ENCODE measurements at places on chromosomes 1 and 21. TPM values are rescaled to one million over a fixed set of nuclear protein-coding genes. Genes with fewer than 3 reads are reported as not detected.

- peaks cover 9% of the 10 kb centered on the region for H3K27me3 ChIP-seq
- no peak overlapping the region for H3K27ac ChIP-seq
- H3K36me3 ChIP-seq = no peaks in the 10 kb centered on the region
- no peaks in the 10 kb centered on the region for H3K4me1 ChIP-seq
Measured at GRCh38 chr1:30342535-30343141, 380.7 kb downstream of the MATN1 start.

DNA sequence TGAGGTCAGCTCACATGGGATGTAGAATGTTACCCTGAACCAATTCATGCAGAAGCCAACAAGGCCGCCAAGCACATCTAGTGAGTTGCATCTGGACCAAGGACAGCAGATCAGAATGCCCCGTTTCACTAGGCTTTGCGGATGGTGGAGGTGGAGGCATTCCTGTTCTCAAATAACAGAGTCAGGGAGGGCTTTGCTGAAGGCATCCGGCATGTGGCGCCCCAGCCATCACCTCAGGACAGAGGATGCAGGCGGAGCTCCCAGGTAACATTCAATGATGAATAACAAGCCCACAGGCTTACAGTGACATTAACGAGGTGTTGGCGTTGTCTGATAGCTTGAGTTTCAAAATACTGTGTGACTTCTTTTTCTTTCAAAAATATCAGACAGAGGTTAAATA lies 476.2 kb downstream of the CAMTA1 start:
- no peak overlapping the region for H3K27ac ChIP-seq
- H3K36me3 ChIP-seq = no peaks in the 10 kb centered on the region
- peaks cover 11% of the 10 kb centered on the region for H3K27me3 ChIP-seq
- H3K4me3 ChIP-seq = no peak overlapping the region
- DNase-seq = no peak
- H3K4me1 ChIP-seq = no peaks in the 10 kb centered on the region

The IGSF9 gene
- total RNA-seq = not detected

GRCh38 chr1:219900201-219900600 lies 28.2 kb downstream of the SLC30A10 start:
- no peak overlapping the region for H3K27ac ChIP-seq
- H3K4me1 ChIP-seq = no peaks in the 10 kb centered on the region
- H3K36me3 ChIP-seq = no peaks in the 10 kb centered on the region
- no peak overlapping the region for H3K4me3 ChIP-seq

All from activated CD4-positive, alpha-beta memory T cell treated with anti-CD3 and anti-CD28 coated beads for 36 hours (primary cell).